ENCODE measurements at places on chromosomes 12 and 14.

DNA sequence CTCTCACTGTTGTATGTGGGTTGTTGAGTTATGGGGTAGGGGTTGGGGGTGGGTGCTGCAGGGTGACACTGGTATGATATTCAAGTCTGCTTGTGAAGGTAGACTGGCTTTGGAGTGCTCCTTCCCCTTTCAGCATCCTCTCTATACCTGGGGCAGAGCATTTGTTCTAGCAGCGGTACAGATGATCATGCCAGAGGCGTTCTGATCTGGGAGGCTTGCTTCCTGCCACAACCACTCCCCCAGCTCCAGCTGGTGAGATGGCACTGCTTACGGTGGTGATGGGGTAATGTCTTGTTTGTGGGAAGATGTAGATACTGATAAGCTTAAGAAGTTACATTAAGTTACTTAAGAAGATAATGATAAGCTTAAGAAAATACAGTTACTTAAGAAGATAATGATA lies 131.8 kb downstream of the ERC1 start:
- no peak for DNase-seq

DNA sequence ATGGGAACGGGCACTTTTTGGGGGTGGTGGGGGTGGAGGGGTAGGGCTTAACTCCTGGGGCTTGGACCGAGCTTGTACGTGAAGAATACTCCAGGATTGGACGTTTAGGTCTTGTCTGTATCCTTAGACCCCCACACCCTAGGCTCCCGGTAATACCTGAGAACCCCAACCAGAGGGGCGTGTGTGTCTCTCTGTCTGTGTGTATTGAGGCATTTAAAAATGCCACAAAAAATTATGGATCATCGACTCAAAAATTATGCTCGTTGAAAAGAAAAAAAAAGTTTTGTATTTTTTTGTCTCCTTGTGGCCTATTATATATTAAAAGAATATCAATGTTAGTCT lies 459 bp downstream of the PPFIBP1 start:
- no peak for DNase-seq

DNA sequence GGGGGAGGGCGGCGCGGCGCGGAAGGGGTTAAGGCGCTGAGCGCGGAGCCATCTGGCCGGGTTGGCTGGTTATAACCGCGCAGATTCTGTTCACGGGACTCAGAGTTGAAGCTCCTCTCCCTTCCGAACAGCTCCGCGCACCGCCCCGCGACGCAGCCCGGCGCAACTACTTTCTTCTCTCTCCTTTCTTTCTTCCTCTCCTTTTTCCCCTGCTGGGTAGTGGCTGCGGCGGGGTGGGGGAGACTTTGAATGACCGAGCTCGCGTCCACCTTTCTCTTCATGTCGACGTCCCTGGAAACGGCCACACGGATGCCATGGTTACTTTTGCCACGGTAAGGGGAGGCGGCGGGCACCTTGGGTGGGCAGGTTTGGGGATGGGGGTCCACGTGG lies at the start of gene NTF3:
NTF3 (plus strand) TSS at position 98 of the 390 bp plus-strand sequence; CDS start at position 315, 217 bp downstream.
- no peak for DNase-seq

DNA sequence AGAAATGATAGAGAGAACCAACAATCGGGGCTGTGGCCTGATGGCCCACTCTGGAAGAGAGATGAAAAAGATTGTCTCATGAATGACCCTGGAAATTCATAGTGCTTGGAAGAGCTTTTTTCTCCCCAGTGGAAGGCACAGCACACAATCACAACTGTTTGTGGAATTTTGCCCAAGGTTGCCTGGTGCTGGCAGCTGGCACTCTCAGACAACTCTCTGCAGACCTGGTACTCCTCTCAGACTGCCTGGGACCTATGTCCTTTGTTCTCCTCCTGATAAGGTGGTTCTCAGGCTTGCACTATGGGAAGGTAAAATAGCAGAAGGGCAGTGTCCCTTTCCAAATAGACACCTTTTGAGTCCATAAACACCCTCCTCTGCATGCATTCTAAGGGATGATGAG lies 144.1 kb upstream of the SEL1L start:
- no peak for DNase-seq

GRCh38 chr12:71108355-71108754 lies 49.4 kb downstream of the TSPAN8 start:
- DNase-seq: no peak

- no peak for DNase-seq
Observed at GRCh38 chr12:32360956-32361355, 38.4 kb upstream of the FGD4 start.

DNA sequence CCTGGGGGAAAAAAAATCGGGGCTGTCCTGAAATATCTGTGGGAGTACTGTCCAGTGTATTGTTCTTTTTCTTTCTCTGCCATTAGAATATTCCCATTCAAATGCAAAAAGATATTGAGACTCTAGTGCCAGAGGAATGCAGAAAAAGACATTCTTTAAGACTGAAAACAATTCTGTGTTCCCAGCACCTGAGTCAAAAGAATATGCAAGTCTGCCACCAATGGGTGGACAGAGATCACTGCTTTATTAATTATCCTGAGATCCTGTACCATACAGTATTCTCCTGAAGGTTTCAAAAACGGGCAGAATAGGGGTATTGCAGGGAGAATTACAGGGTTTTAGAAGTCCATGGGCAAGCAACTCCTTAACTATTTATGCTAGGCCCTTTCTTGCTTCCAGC lies 361.8 kb downstream of the C12orf50 start:
- no peak for DNase-seq

DNA sequence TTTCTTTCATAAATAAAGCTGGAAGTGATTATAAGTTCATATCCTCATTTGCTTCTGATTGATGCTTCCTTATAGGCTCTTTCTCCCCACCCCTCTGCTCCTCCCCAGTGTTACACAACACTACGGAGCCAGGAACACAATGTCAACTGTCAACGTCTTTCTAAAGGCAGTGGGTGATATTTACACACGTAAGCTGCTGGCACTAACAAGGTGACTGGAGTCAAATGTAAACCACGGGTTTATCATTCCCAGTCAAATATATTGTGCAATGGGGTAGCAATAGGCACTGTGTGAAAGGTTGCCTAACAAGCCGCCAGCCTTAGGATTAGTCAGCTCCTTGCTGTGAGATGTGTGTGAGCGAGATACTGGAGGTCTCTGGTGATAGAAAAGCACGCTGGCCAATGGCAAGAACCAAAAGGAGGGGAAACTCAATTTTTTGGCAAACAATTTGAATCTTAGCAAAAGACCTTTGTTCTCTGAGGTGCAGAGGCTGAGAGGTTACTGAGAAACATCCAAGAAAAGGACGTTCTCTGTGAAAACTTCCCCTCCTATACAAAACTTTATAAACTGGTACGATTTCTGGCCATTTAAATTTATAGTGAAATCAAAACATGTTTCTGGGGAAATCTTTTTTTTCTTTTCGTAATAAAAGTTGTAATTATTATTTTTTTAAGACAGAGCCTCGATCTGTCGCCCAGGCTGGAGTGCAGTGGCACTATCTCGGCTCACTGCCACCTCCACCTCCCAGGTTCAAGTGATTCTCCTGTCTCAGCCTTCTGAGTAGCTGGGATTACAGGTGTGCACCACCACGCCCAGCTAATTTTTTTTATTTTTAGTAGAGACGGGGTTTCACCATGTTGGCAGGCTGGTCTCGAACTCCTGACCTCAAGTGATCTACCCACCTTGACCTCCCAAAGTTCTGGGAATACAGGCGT lies 22.3 kb upstream of the HECTD1 start:
- DNase-seq: no peak

- no peak for DNase-seq
Observed at GRCh38 chr14:61219256-61219655, 61.9 kb downstream of the TMEM30B start.

GRCh38 chr12:119940897-119941296 lies 48.1 kb upstream of the BICDL1 start:
- no peak for DNase-seq

All from DMS79 (cell line).